ENCODE measurements at places on chromosomes 1 and 21. TPM values are rescaled to one million over a fixed set of nuclear protein-coding genes. Genes with fewer than 3 reads are reported as not detected.

The ACTL8 gene
- not detected for total RNA-seq

The PGLYRP4 gene
- 0.27 TPM for total RNA-seq

The KIF2C gene
- total RNA-seq, result 6.5 TPM

The OR2T2 gene
- not detected for total RNA-seq

The LRRC3 gene
- total RNA-seq, result 3.4 TPM

The ZNF683 gene
- not detected for total RNA-seq

The KTI12 gene
- 10.9 TPM for total RNA-seq

The EXO1 gene
- total RNA-seq, result 4.3 TPM

The LCE1E gene
- total RNA-seq, result not detected

The GNG4 gene
- total RNA-seq, result 9.9 TPM

The PWP2 gene
- 13.7 TPM for total RNA-seq

The CLDN17 gene
- not detected for total RNA-seq

The MIER1 gene
- 47.6 TPM for total RNA-seq

The MFAP2 gene
- total RNA-seq, result 52.1 TPM

The BRDT gene
- not detected for total RNA-seq

The ARHGAP30 gene
- 2.1 TPM for total RNA-seq

The IRF6 gene
- 7.8 TPM for total RNA-seq

The REN gene
- total RNA-seq, result not detected

The KCNJ15 gene
- 0.38 TPM for total RNA-seq

The SLC25A24 gene
- 54.3 TPM for total RNA-seq

The NKAIN1 gene
- 12.1 TPM for total RNA-seq

The TTC22 gene
- total RNA-seq, result 3.2 TPM

The GJA5 gene
- total RNA-seq, result 13.3 TPM

The SLFNL1 gene
- total RNA-seq, result 0.82 TPM

The MPZL1 gene
- 114 TPM for total RNA-seq

The CYP4A22 gene
- not detected for total RNA-seq

The FCGR2B gene
- 1.9 TPM for total RNA-seq

The KCNT2 gene
- total RNA-seq, result 18.0 TPM

The CRP gene
- not detected for total RNA-seq

The ARMH1 gene
- total RNA-seq, result 6.7 TPM

The LEMD1 gene
- 64.0 TPM for total RNA-seq

The PRKAA2 gene
- 32.7 TPM for total RNA-seq

The PTGS2 gene
- 9.1 TPM for total RNA-seq

Data from camera-type eye (tissue), 1 donor.